DMS153 (cell line): ENCODE measurements at places on chromosomes 7 and 10.

DNA sequence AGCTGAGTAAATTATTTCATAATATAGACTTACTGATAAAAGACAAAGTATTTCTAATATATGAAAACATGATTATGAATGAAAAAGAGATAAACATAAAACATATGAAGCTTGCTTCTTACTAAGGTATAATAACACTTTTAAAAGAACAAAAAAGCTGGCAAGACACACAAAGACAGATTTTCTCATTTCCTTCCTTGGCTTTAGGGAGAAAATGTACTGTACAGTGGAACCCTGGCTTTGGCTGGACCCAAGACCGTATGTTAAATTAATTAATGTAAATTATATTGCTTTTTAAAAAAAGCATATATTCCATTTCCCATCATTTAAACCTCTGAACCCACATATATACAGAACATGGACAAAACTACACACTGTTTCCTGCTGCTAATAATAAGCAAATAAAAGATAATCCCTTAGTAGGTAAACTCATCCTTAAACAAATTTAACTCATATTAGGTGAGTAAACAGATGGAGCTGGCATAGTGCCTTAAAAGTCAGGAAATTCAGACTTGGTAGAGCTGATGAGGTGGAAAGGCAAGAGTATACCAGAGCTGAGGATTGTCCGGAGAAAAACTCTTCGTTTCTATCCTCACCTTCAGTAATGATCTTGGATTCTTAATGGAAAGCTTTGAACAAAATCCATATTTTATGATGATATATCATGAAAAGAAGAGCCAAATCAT, 1016.4 kb upstream of the KCND2 start:
- DNase-seq: peak; percentile 40

GRCh38 chr7:111126987-111127386, 36.1 kb downstream of the LRRN3 start:
- no peak for DNase-seq

GRCh38 chr7:87858417-87859100, 17.6 kb downstream of the SLC25A40 start:
- DNase-seq: no peak

- no peak for DNase-seq
Measured at GRCh38 chr10:86646532-86646931, 7.8 kb upstream of the OPN4 start.

DNA sequence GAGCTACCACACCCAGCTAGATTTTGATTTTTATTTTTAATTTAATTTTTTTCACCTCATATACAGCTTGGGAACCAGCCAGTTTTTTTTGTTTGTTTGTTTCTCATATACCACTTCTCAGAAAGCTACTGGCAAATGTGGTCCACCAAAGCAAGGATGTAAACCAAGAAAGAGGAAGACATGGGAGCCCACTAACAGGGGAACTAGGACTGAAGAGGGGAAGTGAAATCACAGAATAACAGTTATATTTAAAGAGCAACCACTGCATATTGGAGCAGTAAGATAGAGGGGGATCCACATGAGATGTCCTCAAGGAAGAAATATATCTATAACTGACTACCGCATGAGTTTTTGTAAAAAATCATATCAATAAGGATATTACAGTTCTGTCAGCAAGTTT, 10.5 kb downstream of the CPVL start:
- no peak for DNase-seq

GRCh38 chr7:69693042-69693441, 94.8 kb downstream of the AUTS2 start:
- DNase-seq: no peak

DNA sequence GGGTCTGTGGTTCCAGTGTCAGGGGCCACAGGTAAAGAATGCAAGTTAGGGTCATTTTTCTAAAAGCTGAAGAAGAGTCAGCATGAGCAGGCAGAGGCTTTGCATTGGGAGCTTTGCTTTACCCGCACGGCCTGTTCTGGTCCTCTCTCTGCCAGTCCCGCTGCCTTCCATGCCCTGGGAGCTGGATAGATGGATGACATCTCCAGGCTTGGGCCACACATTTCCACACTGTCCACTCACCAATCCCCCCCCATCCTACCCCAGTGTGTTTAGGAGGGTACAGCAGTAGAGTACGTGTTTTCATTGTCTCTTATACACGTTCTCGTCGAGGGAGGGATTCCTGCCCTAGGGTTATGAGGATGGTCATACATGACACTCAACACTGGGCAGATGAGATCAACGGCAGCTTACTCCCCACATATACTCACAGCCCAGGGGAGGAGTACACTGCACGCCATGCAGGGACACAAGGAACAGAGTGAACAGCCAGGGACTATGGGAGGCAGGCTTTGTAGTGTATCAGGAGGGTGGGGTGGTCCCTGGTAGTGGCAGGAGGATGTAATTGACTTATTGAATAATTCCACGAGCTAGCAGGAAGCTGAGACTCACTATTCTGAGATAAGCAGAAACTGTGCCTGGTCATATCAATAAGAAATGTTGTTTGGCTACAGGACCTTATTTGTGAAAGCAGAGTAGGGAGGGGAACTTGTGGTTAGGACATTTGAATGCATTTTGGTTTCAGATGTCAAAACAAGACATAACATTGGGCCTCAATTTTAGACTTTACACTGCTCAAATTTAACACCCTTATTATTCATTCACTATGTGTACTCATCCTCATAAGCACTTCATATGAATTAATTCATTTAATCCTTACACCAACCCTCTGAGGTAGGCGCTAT, 36.6 kb downstream of the PLPP4 start:
- no peak for DNase-seq

DNA sequence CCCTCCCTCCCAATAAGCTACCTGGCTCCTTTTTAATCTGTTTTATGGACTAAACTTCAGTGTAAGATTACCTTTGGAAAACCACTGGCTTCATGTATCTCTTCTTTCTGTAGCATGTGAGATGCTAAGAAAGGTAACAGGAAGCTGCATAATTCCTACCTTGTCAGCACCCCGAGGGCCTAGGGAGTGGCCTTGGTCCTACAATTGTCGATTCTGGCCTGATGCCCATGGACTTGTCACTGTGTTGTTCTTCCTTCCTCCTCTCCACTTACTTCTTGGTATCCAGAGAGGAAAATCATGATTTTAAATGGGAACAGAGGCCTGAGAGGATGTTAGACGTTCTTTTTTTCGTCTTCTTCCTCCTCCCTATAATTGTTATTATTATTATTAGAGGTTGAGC, 42.9 kb upstream of the PDZD8 start:
- DNase-seq: no peak

- DNase-seq: no peak
Measured at GRCh38 chr10:110848106-110848505, 23.6 kb upstream of the PDCD4 start.

DNA sequence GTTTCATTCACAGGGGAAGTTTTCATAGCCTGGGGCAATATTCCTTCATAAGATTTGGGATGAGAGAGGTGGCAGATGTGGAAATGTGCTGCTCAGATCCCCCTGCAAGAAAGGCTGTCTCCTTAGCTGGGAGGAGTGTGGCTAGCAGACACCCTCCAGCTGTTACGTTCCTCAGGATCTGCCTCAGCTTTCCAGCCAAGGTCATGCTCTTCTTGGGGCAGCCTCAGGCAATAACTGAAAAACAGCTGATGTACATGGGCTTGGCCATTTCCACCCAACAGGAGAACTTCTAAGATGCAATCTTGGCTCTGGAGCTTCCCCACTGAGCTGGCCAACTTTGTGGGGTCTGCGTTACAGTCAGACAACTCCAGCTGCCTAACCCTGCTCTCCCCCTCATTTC, 51.3 kb upstream of the SEPTIN7 start:
- DNase-seq: no peak

GRCh38 chr7:138852469-138852868, 54.5 kb upstream of the ATP6V0A4 start:
- no peak for DNase-seq
